ENCODE measurements at places on chromosomes 4 and X.
A peak's percentile ranks its signal among the peaks of the same experiment; 100 is the strongest.

- DNase-seq, result no peak
These were observed 634 bp upstream of the PLXNB3 start for GRCh38 chrX:153763298-153763932.

GRCh38 chrX:150182161-150182560 lies 181.0 kb upstream of the MAMLD1 start:
- no peak for DNase-seq

DNA sequence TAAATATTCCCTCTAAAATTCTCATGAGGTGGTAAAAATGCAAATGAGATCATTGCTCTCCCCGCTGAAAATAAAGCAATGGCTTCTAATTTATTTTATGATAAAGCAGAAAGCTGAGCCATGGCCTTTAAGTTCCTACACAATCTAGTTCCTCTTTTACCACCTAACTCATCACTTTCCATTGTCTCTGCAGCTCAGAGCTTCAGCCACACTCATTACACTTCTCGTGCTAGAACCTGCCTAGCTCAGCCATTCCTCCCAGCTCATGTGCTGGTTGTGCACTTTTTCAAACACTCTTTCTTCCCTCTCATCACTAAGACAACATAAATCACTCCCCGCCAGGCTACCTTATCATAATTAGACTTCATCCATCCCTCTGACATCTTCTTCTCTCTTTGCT lies 1112.1 kb upstream of the PRKX start:
- no peak for DNase-seq

GRCh38 chr4:107044170-107044569 lies 8.1 kb upstream of the DKK2 start:
- DNase-seq, result no peak

DNA sequence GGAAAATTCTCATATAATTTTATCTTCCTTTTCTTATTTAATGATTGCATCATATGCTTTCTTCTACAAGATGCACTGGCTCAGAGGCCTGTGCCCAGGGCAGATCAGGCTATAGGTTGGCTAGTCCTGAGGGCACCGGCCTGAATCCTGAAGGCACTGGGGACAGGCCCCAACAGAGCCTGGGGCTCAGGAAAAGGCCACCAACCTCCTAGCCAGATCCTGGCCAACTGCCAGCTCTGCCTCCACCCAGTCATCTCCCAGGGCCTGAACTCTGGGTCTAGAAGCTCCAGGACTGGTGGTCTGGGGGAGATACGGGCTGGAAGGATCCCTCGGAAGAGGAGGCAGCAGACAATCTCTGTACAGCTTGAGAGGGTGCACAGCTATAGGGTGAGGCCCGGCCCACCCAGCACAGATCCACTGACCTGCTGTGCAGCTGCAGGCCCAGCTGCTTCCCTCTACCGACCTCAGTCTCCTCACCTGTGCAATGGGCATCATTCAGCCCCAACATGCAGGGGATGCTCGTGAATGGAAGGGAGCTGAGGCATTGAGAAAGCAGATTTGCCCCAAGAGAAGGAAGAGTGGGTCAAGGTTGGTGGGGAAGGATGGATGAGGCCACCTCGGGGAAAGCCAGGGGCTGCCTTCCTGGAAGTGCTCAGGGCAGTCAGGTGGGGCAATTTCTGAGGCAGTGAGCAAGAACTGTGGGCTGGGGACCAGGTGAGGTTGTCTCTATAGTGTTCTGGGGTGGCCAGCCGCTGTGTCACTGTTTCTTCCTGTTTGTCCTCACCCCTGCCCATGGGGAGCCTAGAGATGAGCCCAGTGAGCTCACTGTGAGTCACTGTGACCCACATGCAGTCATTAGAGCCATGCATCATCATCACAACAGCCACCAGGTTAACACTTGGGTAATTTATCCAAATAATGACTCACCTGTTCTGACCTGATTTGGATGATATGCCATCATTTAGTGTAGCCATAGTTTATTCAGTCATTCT lies 22.4 kb upstream of the XAGE2 start:
- peak; percentile 0 for DNase-seq

DNA sequence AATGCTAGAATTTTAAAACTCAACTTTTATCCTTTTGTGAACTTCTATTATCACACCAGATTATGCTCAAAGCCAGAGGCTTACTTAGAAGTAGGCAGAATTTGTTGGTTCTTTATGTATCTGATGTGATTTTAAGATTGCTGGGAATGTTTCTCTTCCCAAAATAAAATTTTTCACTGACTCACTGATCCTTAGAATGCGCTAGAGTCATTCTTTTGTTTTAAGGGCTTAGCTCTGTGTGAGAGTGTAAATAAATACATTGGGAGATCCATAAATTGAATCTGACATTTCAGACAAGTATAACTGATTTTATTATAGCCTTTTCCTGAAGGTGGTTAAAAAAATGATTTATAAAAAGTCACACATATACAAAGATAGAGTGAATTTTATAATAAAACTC lies 101.3 kb downstream of the LARP1B start:
- DNase-seq, result no peak

DNA sequence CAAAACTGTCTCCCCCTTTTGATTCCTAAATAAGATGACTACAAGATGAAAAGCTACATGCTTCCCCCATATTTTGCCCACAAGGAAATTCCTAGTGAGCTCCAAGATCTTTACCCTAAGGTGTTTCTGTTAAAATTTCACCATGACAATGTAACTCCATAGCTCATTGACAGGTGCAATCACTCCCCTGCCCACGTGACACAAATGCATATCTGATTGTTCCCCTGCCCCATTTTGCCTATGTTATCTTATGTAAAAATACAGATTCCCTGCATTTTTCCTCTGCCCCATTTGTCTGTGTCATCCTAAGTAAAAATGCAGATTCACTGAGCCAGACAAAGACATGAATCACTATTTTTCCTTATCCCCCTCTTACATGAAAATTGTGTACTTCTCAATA lies 66.7 kb downstream of the GPRASP3 start:
- no peak for DNase-seq

DNA sequence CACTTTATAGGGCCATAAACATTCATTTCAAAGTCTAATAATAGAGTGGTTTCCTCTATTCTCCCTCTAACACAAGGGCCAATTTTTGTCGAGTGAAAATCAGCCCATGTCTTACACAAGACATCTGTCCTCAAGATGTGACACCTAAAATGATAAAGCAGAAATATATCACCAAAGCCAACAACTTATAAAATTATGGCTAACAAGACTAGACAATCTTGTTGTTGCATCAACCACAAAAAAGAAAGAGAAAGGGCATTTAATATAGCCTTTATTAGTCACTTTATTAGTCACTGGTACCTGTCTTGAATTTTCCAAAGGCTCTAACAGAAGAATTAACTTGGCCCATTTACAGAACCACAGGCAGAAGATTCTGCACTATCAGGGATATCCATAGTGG lies 161.6 kb downstream of the SMIM20 start:
- no peak for DNase-seq

GRCh38 chr4:48300004-48300403 lies 30.4 kb upstream of the TEC start:
- no peak for DNase-seq

- no peak for DNase-seq
These were observed 4.3 kb upstream of the SLC4A4 start for GRCh38 chr4:71334465-71334882.

DNA sequence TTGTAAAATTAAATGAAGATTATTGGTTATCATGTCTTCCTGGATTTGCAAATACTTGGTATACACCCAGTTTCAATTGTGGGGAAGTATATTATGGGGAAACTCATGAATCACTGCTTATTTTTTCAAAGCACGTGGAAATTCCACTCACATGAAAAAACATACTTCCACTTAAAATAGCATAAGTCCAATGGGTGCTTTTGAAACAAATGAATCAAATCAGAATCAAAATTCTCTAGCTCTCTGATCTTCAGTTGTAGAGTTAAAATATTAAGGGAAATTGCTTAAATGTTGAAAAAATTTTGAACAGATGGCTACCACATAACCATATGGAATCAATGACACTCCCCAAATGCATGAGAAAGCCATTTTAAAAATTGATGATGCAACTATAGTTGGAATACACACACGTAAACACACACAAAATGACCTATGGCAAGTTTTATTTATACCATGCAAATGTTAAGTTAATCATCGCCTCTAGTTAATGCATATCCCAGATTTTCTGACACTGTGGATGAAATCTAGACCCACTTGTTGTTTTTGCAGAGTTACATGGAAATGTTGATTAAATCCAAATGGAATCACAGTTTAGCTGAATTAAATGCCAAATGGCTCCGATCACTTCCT lies 93.2 kb downstream of the ARSF start:
- no peak for DNase-seq

GRCh38 chr4:4995103-4995907 lies 24.0 kb downstream of the CYTL1 start:
- peak; percentile 44 for DNase-seq

DNA sequence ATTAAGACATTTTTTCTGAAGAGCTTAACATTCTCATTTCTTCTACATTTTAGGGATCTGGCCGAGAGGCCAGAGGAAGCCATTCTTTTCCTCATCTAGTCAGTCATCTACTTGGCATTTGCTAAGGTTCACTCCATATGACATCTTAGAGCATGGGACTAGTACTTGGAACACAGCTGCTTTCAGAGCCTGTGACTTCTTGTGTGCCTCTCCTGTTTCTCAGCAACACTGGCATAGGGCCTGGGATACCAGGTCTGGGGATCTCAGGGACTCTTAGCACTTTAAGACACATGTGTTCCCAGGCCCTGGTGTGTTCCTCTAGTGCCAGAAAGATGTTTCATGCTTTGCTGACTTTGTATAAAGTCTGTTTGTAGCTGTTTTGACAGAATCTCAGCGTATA lies 7.3 kb downstream of the PLP1 start:
- no peak for DNase-seq

GRCh38 chrX:77640702-77641101 lies 145.3 kb downstream of the ATRX start:
- DNase-seq, result no peak

DNA sequence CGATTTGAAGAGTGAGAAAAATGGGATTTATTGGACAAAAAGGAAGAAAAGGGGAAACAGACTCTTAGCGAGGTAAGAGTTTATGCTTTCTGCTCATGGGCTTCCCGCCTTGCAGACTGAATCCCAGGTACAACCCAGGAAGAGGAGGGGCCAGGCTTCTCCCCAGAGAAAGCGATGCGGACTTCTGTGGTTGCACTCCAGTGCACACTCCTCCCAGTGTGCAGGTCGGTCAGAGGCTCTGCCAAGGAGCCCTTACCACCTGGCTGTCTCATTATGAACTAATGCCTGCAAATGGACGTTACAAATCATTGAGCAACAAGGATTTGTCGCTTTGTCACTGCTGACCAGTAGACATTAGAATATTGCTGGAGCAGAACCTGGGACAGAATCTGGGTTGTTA lies 39.9 kb upstream of the GLRA2 start:
- no peak for DNase-seq

DNA sequence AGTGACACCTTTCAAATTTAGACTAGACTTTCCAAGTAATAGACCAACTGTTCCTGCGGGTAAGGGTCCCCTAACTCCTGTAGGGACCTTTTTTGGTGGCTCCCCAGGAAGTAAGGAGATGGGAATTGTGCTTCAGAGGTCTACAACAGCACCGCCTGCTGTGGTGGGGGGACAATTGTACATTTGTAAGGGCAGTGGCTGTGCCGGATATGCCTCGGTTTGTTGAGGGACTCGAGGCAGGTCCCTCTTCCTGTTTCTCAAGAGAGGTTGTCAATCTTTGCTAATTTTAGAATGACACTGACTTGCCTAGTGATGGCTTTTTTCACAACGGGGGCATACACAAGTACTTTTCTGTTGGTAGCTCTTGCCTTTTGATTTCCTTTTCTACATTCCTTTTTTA lies 15.5 kb upstream of the HSD17B11 start:
- DNase-seq, result no peak

GRCh38 chrX:68827256-68827655 lies 1.6 kb upstream of the EFNB1 start:
- no peak for DNase-seq

DNA sequence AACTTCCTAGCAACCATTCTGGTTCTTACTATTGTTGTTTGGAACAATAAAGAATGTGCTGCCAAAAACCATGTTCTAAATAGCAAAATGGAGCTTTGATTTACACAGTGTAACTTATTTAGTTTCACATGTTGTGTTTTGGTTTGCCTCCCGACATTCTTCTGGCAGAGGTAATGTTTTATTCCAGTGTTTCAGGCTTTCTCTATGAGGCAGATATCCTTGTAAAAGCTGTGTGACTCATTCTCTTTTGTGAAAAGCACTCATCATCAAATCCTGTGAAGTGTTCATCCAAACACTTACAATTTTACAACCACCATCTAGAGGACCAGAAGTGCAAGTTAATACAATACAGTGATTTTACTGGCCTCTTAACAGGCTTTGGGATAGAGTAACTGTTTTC lies 219.0 kb upstream of the GIMD1 start:
- peak; percentile 7 for DNase-seq

- no peak for DNase-seq
These were observed 38.4 kb downstream of the PHKA2 start for GRCh38 chrX:18945483-18945882.

DNA sequence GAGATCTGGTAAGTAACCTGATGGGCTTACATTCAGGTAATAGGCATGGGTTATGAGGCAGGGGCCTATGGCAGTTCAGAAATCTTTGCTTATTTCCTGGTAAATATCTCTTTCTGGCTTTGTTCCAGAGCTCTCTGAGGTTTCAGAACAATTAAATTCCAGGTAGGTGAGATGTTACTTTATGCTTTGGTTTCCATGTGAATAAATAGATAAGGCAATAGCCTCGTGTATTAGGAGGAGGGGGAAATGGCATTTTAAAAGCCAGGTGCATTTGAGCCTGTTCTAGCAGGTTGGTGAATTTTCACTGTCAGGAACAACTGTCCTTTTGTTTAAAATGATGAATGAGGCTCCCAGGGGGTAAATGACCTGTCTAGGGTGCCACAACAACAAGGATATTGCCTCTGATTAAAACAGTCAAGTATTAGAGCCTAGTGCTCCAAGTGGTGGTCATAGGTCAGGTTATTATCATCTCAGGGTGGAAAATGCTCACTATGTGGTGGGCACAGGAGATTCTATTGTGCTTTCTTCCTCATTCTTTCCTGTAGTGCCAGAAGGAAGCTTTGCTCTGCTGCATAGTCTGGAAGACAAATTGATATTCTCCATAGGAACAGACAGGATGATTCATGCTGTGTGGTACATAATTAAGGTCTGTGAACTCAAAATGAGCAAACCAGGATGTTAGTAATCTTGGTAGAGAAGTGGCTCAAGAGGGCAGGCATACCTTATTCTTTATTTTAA lies 296.2 kb downstream of the INPP4B start:
- DNase-seq, result peak; percentile 20

DNA sequence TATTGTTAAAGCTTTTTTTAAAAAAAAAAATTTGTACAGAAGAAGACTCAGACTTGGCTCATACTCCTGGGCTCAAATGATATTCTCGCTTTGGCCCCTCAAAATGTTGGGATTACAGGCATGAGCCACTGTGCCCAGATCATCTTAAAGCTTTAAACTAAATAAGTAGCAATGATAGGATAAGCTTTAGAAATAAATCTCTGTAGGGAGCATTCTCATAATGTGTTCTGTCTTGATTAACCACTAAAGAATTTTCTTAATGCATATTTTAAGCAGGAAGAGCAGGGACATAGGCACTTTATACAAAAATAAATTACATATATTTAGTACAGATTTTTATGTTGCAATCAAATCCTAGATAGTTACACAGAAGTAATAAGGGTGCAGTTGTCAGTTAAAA lies 667.2 kb downstream of the GRID2 start:
- DNase-seq, result no peak
